Subcutaneous preadipocyte (primary cell): ENCODE measurements at places on chromosomes 2 and 18. TPM values are rescaled to one million over a fixed set of nuclear protein-coding genes. Genes with fewer than 3 reads are reported as not detected.

THSD7B gene
- not detected in 2 replicates for total RNA-seq

VWC2L gene
- total RNA-seq, result not detected in 2 replicates

AGAP1 gene
- 16.2 and 28.3 TPM in 2 replicates for total RNA-seq

SLC16A14 gene
- total RNA-seq, result under 0.01 and 0.20 TPM in 2 replicates

AGXT gene
- not detected in 2 replicates for total RNA-seq

C1GALT1C1L gene
- total RNA-seq, result 0.78 and 1.1 TPM in 2 replicates
